H54 (cell line): ENCODE measurements at places on chromosomes 16 and 17.
A peak's percentile ranks its signal among the peaks of the same experiment; 100 is the strongest.

GRCh38 chr17:57939797-57940196, 15.4 kb downstream of the CUEDC1 start:
- DNase-seq, result no peak

DNA sequence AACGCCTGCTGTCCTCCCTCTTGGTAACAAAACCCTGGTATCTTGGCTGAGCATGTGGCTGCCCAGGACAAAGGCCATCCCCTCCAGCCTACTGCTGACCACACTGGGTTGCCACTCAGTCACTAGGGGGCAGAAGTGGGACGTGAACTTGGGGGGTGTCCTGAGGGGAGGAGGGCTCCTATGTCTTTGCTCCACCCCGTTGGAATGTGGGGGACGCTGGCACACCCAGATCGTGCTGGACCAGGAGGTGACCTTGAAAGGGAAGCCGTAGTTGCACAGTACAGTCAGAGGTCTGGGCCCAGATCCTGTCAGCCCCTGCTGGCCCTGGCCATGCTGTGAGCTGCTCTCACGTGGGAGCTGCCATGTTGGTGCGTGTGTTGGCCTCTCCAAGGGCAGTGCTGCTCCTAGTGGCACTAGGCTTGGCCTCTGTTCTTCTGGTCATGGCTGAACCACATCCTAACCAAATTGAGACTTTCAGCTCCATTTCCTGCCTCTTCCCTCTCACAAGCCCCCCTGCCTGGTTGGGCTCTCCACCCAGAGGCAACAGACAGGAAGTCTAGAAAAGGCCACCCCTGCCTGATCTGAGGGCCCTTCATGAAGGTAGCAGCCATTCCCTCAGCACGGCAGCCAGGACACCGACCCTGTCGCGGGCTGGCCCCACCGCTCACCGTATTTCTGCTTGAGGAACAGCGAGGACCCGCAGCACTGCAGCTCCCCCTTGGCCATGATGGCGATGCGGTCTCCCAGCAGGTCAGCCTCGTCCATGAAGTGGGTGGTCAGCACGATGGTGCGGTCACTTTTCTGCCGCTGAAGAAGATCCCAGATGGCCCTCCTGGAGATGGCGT, 29.0 kb upstream of the RNPS1 start:
- DNase-seq, result peak; percentile 43

- DNase-seq, result no peak
Observed at GRCh38 chr16:88103011-88103410, 151.8 kb downstream of the BANP start.

- no peak for DNase-seq
Observed at GRCh38 chr16:11355862-11356261, 10.6 kb downstream of the RMI2 start.

DNA sequence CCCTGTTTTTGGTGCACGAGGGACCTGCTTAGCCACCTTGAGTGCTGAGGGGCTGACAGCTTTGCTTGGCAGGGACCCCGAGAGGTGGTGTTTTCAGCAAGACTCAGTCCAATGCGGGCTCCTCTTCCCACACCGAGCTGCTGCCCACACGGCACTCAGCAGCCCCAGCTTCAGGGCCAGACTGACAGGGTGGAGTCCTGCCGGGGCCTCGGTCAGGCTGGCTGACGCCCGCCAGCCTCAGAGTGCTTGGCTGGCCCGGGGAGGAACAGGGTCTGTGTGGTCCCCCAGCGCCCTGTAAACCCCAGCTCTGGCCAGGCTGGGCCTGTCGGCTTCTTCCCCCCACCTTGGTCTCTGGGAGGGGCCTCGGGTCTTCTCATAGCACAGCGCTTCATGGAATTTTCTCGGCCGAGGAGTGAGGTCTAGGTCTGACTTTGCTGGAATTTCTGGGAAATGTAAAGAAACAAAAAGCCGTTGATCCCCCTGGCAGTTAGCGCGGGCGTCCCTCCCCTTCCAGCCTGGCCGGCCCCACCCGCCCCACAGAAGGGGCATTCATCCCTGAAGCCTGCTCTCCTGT, 2.6 kb downstream of the SOX8 start:
- no peak for DNase-seq

DNA sequence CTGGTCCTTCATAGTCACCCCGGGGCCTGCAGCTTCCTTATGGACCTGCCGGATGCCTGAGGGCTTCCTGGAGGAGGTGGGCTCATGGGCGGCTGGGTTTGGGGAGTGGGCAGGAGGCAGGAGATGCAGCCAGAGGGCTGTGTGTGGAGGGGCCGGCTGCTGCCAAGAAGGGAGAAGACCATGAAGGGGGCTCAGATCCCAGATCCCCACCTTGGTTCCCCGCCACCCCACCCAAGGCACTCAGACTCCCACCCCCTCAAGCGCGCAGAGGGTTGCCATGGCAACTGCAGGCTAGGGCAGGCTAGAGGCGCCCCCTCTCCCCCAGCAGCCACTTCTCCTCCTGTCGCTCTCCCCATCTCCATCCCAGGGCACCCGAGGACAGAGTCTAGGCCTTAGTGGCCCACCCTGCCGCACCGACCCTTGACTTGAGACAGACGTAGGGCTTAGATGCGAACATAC, 104.5 kb downstream of the CRLF3 start:
- no peak for DNase-seq

- DNase-seq, result no peak
Observed at GRCh38 chr17:65690626-65691310, 129.3 kb upstream of the AXIN2 start.

- DNase-seq, result no peak
Observed at GRCh38 chr17:7840875-7841274, 6.9 kb downstream of the KDM6B start.

DNA sequence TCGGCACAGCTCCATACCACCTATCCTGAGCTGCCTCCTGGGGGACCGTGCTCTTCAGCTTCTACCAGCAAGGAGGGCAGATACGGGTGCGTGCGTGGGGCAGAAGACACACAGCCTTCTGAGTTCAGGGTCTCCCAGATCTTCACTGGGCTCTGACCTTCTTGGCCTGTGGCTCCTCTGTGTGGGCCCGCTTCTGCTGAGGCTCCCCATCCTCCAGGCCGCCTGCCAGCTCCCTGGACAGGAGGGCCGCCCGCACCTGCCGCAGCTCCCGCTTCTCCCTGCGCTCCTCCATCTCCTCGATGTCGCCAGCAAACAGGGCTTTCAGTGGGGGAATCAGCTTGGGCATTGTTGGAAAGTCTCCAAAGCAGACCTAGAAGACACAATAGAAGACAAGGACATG, 25.2 kb downstream of the ELAC2 start:
- DNase-seq, result no peak

- no peak for DNase-seq
Observed at GRCh38 chr17:55582897-55583296, 71.6 kb upstream of the SMIM36 start.

DNA sequence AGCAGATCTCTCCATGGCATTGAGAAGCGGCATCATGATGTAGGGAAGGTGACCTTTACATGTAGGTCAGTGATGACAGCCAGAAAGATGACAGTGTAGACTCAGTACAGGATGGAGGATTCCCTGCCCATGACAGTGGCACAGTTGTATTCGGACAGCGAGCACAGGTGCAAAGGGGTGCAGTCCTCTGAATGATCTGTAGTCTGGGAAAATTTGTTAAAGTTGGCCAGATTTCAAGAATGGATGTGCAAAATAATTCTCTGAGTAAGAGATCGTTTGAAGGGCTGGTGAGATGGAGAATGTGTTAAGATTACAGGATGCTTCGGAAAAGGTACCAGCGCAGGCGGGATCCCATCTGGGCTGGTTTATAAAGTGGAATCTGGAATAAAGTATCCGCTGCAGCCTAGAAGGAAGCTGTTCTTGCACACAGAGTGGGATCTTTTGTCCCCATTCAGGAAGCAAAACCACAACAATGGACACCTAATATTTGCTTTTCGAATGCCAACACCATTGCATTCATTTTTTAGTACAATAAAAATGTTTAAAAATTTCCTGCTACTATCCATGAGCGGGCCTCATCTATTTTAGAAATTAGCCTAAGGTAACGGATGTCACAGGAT, 101.2 kb downstream of the RPTOR start:
- no peak for DNase-seq

GRCh38 chr16:69223882-69224281, 36.9 kb downstream of the SNTB2 start:
- DNase-seq, result no peak

- DNase-seq, result no peak
Observed at GRCh38 chr17:27343294-27343693, 49.4 kb downstream of the WSB1 start.

GRCh38 chr17:13114601-13115031, 96.8 kb upstream of the ELAC2 start:
- DNase-seq, result peak; percentile 63

DNA sequence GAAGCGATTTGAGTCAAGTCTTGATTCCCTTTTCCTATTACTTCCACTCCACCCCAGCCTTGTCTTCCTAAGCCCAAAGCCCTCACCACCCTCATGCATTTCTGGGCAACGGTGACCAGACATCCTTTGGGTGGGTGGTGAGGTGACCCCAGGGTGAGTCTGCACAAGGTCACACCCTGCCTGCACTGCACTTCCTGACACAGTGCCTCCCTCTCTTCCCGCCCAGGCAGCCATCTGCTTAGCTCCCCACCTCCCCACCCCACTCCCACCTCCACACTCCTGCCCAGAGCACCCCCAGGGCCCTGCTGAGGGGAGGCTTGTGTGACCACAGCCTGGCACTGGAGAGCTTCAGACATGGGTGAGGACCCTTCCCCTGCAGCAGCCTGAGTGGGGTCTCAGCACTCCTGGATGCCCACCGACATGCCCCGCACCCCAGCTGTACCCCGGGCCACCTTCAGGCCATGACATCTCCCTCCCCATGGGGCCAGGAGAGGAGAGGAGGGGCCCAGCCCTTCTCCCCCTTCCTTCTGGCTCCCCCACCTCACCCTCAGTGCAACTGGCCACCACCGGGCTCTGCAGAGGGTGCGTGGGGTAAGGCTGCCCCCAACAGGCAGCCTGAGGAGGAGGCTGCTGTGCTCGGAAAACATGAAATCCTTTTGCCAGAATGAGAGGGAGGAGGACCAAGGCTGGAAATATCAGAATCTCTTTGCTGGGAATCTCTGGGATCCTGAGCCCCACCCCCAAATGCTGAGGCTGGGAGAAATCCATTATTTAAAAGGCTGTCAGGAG, 68.6 kb downstream of the CCT6B start:
- peak; percentile 59 for DNase-seq

- DNase-seq, result no peak
Observed at GRCh38 chr16:48912360-48912759, 302.4 kb upstream of the N4BP1 start.

DNA sequence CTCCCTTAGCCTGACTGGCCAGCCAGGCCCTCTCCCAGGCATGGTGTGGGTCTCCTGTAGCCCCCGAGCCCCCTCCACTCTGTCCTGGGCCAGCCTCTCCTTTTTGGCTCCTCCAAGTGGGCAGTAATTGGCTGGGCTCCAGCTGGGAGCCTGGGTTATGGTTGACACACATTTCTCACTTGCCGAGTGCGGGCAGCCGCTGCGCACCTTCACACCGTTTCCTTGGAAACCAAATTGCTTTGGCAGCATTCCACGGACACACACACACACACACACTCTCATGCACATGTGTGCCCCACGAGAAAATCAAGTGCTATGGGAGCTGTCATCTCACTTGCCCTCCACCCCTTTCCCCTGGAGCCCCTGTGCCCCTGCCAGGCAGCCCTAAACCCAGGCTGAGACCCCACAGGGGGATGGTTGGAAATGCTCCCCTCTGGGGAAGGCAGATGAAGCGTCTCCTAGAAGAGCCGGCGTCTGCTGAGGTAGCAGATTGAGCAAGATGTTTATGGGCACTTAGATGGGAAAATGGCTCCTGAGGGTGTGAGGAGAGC, 402.7 kb upstream of the TNRC6C start:
- DNase-seq, result no peak

DNA sequence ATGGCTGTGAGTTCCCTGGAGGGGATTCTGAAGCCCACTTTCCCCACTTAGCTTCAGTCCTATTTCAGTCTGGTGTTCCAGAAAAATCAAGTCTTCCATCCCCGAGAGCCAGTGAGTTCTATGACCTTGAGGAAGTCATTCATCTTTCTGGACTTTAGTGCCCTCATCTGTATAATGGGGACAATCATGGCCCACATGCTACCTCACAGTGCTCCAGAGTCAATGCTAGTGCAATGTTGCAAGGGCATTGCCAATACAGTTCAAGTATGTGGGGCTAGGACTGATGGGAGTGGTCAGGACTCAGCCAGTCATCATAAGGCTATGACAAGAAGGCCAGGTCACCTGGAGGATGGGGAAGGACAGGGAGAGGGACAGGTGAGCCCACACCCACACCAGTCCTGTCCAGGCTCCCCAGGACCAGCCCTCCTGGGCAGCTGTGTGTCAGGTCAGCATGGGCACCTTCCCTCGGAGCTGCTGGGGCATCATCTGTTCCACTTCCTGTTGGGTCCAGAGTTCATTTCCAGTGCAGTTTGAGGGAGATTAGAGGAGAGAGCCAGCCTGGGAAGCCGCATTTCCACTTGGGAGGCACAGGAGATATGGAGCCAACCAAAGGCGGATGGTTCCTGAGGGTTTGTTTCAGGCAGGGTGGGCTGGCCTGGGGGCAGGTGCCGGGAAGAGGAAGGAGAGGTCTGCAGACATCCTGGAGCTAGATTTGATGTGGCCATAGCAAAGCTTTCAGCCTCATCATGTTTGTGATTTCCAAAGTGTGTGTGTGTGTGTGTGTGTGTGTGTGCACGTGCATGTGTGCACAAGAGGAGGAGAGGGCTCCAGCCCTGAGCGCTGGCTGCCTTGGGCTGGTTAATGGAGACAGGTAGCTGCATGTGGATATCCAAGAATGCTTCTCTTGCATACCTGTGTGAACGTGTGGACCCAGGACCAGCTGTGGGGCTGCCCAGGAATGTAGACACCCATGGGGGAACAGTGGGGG, 3.9 kb upstream of the WNT9B start:
- no peak for DNase-seq

- DNase-seq, result no peak
Observed at GRCh38 chr17:82534401-82534812, 14.9 kb downstream of the FOXK2 start.

DNA sequence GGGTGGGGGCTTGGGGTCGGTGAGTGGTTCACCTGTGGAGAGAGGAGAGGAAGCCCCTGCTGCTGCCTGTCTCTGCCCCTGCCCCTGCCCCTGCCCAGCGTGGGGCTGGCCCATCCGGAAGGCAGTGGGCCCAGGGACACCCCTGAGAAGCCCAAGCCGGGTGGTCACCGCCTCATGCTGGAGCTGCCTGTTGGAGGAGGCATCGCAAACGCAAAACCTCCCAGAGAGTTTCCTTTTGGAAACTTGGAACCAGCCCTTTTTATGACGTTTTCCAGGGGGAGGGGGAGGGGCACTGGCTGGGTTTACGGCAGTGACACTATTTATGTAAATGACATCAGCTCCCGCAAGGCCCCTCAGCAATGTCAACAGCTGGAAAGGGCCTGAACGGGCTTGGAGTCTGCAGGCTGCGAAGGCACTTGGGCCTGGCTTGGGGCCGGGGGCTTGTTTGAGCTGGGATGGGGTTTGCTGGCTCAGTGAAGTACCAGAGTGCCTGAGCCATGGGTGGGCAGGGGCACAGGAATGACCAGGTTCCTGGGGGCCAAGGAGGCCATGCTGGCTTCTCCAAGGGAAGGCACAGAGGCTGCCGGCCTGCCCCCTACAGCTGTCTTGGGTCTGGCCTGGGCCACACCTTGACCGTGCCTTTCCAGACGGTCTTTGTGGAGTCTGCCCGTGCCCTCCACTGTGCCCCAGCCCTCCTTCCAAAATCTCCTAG, 219.5 kb downstream of the NTN1 start:
- DNase-seq, result no peak

- no peak for DNase-seq
Observed at GRCh38 chr17:44213403-44214229, 5.9 kb downstream of the UBTF start.
